Osteocyte (in vitro differentiated cells): ENCODE measurements at places on chromosomes 16 and 17. TPM values are rescaled to one million over a fixed set of nuclear protein-coding genes. Genes with fewer than 3 reads are reported as not detected.

DNA sequence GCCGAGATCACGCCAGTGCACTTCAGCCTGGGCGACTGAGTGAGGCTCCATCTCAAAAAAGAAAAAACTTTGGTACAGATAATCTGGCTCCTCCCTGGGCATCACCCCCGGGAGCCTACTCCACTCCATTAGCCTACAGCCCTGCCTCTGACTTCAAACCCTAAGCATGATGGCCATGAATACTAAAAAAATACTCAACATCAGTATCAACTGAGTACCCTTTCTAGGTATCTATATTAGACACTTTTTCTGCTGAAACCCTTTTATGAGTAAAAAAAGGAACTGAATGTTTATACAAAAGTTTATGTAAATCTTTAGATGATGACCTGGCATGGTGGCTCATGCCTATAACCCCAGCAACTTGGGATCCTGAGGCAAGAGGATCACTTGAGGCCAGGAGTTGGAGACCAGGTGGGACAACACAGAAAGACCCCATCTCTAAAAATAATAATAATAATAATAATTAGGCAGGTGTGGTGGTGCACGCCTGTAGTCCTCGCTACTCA lies 6.9 kb downstream of the RDM1 start:
- no peak for DNase-seq

DNA sequence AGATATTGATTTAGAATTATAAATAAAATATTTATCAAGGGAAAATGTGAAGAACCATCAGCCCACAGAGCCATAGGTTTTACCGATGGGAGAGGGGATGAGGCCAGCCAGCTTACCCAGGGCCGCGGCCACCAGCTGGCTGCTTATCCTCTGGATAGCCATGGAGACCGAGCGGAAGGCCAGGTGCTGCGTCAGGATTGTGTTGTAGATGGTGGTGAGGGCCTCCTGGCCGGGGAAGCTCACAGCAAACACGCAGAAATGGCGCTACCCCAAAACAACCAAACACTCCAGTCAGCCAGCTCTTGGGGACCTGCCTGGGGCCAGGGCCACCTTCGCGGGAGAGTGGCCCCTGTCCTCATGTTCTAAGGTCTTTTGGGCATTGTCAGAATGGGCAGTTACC lies 97.8 kb downstream of the DNAH17 start:
- no peak for DNase-seq

DNA sequence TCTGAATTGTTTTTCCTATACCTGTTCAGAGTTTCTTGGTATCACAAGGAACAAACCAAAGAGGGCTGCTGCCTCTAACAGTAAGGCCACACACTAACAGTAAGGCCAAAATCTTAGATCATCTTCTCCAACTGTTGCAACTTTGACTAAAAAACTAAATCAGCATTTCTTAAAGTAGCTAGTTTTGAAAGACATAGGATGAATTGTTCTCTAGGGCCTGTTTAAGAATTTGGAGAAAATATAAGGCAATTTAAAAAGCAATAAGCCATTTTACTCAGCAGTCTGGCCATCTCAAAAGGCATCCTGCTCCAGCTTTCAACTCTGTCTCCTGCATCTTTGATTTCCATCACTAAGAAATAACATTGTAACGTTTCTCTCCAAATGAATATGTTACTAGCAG lies 105.0 kb upstream of the MON1B start:
- DNase-seq, result no peak

DNA sequence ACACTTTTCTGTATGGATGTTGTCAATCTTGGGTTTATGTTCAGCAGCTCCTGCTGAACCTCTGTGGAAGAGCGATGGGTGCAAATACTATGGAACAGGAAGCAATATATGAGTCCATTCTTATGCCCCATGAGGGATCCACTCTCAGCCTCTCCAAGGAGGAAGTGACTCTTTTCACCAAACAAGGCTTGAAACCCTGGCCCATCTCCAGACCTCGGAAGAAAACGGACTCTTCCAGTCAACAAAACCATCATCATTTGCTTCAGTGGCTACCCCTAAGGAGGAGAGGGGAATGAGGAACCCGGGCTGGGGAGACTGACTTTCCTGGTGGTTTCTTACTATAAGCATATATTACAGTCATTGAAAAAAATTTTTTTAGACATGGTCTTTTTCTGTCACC lies 206.2 kb downstream of the AXIN2 start:
- DNase-seq, result no peak

DNA sequence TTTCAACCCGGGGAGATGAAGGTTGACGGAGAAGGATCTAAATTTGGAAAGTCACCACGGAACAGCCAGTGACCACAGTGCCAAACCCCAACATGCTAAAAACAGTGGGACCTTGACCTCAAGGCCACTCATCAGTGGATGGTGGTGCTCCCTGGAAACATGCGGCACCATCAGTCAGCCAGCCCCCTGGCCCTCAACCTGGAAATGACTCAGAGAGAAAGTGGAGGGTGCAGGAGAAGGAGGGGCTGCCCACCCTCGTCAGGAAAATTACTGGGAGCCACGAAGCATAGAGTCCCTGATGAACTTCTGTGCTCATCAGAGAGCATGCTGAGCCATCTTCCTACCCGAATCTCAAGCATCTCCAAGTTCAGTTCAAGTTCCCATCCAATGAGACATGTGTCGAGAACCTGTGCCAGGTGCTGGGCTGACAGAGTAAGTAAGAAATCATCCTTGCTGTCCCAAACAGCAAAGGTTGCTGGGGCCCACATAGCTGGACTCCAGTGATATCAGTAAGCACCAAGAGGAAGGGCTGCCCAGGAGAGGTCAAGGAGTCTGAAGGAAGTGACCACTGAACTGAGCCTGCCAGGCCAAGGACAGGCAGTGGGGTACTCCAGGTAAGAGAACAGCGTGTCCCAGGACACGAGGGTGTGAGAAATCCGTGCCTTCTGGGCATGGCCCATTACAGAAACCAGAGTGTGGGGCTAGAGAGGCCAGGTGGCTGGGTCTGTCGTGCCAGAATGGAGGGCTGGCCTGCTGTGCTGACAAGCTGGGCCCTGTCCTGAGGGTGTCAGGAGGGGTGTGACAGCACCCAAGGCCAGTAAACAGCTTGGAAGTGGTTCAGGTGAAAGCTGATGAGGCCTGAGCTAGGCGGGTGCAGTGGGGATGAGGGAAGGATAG lies 5.2 kb downstream of the PECAM1 start:
- no peak for DNase-seq

- no peak for DNase-seq
Measured at GRCh38 chr16:50038286-50038685, 13.3 kb downstream of the CNEP1R1 start.

GRCh38 chr17:35254107-35254773 lies 11.4 kb downstream of the SLFN5 start:
- DNase-seq, result no peak

DNA sequence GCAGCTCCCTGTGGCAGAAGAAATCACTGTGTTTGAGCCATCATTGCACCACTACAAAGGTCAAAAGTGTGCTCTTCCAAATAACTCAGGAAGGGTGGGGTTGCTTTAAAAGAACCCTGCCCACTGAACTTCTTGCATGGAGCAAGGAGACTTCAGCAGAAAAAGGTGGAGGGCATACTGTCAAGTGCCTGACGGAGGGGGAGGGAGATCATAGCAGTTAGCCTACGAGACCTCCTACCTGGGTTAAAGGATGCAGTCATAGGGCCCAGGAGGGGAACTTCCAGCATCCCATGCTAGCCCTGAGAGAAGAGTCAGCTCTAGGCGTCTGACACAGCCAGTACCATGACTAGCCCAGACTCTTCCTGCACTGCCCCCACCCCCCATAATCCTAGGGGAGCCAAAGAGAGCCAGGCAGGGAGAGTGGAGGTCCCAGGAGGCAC lies 45.3 kb upstream of the MSI2 start:
- DNase-seq, result no peak

DNA sequence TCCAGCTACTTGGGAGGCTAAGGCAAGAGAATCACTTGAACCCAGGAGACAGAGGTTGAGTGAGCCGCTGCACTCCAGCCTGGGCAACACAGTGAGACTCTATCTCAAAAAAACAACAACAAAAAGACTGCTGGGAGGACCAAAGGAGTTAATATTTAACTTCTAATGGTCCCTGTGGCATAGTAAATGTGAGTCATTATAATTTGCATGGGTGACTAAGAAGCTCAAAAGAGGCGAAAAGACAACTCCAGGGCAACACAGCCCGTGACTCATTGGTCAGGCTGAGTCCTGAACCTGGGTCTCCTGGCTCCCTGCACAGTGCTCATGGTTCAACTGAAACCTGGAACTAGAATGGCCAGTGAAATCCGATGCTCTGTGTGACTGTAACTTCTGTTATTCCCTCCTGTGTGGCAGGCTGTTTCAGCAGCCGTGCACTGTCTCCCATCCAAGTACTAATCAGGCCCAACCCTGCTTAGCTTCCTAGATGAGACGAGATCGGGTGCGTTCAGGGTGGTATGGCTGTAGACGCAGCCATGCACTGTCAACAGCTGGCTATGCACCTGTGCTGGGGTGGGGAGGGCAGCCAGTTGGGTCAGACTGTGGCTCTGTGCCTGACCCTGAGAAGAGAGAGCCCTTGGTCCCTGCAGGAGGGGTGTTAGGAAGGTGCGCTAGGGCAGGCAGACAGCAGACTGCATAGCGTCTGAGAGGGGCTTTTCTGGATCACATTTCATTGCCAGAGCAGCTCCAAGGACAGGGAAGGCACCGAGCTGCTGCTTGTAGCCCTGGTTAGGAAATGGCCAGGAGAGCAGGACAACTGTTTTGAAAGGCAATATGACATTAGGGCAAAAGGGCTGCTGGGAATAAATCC lies 14.5 kb upstream of the GPRC5C start:
- no peak for DNase-seq

DNA sequence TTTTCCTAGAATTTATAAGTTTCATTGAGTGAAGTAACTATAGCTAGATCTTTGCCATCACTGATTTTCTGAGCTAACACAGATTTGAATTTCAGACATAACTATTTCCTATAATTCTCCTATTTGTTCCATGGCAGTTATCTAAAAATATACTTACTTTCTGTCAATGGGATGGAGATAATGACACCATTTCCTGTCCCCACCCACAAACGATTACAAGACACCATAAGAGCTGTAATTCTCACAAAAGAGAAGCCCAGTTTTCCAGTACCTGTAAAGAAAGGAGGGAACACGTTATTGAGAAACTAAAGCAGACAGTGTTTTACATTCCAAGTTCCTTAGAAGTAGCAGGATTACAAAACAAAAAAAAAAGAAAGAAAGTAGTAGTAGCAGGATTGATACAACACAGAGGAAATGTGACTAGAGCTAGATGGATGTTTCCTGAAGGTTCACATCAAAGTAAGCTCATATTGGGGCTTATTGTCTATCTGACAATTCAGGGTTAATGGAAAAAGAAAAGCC lies 110.9 kb upstream of the TOB1 start:
- no peak for DNase-seq

DNA sequence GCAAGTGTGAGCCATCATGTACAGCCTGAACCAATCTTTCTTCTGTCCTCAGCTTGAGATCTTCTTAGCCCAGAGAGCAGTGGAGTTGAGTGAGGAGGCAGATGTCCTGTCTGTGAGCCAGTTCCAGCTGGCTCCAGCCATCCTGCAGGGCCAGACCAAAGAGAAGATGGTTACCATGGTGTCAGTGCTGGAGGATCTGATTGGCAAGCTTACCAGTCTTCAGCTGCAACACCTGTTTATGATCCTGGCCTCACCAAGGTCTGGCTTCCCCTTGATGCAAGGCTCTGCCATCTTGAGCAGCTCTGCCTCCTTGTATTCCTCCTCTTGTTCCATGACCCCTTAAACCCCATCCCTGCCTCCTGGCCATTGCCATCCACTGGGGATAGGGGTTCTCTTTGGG lies 9.6 kb downstream of the CDK5RAP3 start:
- DNase-seq, result no peak

- no peak for DNase-seq
Measured at GRCh38 chr17:2847381-2848333, 51.4 kb downstream of the RAP1GAP2 start.

DNA sequence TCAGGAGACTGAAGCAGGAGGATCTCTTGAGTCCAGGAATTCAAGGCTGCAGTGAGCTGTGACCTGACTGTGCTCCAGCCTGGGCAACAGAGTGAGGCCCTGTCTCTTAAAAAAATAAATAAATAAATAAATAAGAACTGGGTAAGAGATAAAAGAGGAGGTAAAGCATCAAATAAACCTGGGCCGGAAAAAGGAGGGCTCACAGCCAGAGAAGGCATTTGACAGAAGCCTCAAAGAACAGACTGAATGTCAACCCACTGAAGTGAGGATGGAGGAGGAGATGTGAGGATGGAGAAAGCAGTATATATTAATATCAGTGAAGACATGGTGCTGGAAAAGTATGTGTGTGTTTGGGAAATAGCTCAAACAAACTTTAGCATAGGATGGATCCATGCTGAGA lies 6.1 kb downstream of the NOG start:
- DNase-seq, result no peak

GRCh38 chr17:44776628-44777393 lies 18.0 kb downstream of the ADAM11 start:
- no peak for DNase-seq

GRCh38 chr17:12048843-12049473 lies 28.3 kb downstream of the MAP2K4 start:
- no peak for DNase-seq

- DNase-seq, result no peak
Measured at GRCh38 chr16:85800321-85800669, 800 bp downstream of the COX4I1 start.

GRCh38 chr17:6388416-6388815 lies 46.5 kb downstream of the AIPL1 start:
- DNase-seq, result no peak

DNA sequence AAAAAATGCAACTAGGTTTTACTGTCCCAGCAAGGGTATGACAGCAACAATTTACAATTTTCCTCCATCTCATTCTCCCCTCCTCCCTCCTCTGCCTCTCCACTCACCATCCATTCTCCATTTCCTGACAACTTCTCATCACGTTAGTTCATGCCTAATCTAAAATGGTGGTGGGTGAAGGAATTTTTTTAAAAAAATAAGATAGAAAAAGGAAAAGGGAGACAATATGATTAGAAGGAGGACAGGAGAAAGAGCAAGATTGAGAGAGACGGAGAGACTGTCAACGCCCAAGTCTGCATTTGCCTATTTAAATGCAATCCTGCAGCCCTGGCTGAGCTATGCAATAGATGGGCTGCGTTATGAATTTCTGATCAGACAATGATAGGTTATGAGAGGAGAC lies 380.7 kb upstream of the PSMD7 start:
- DNase-seq, result no peak

The TMEM98 gene
- 92.7 and 97.6 TPM in 2 replicates for total RNA-seq

The SPIRE2 gene
- total RNA-seq, result 4.1 and 4.6 TPM in 2 replicates

The ANKRD40CL gene
- total RNA-seq, result not detected in 2 replicates

The KRT39 gene
- total RNA-seq, result not detected in 2 replicates

The TMEM208 gene
- total RNA-seq, result 41.0 and 44.5 TPM in 2 replicates

The RPRML gene
- not detected in 2 replicates for total RNA-seq

The TBC1D3G gene
- not detected in 2 replicates for total RNA-seq

The NXPH3 gene
- total RNA-seq, result 1.3 and 1.6 TPM in 2 replicates

The KRT12 gene
- not detected in 2 replicates for total RNA-seq

The UTS2R gene
- not detected in 2 replicates for total RNA-seq

The CCL14 gene
- not detected in 2 replicates for total RNA-seq

The ZNF688 gene
- 10.9 and 11.3 TPM in 2 replicates for total RNA-seq

The TVP23A gene
- not detected in 2 replicates for total RNA-seq

The RHBDF1 gene
- total RNA-seq, result 56.8 and 57.6 TPM in 2 replicates
